NAMALWA (cell line): ENCODE measurements at places on chromosomes 3 and 15.
A peak's percentile ranks its signal among the peaks of the same experiment; 100 is the strongest.

- DNase-seq: no peak
These were observed 27.6 kb upstream of the NUDT16 start for GRCh38 chr3:131353986-131354385.

- DNase-seq: no peak
These were observed 288.5 kb upstream of the UMPS start for GRCh38 chr3:124441766-124442165.

GRCh38 chr3:127961124-127961523 is 46.1 kb downstream of the KBTBD12 start:
- DNase-seq: no peak

DNA sequence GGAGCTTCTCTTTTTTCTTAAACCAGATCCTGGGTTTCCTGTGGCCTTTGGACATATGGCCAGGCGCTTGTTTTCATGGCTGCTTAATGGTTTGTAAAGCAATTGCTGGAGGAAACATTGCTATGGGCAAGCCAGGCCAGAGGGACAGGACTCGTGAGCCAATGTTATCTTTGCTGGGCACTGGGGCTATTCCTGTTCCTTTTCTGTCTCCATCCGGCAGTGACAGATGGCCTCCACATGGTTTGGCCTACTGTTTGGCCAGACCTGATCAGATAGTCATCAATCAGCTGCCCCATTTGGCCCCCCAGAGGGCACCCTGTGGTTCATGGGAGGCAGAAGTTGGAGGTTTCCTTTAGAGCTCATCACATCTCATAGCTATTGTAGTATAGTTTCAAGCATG is 326.1 kb upstream of the ROPN1 start:
- no peak for DNase-seq

DNA sequence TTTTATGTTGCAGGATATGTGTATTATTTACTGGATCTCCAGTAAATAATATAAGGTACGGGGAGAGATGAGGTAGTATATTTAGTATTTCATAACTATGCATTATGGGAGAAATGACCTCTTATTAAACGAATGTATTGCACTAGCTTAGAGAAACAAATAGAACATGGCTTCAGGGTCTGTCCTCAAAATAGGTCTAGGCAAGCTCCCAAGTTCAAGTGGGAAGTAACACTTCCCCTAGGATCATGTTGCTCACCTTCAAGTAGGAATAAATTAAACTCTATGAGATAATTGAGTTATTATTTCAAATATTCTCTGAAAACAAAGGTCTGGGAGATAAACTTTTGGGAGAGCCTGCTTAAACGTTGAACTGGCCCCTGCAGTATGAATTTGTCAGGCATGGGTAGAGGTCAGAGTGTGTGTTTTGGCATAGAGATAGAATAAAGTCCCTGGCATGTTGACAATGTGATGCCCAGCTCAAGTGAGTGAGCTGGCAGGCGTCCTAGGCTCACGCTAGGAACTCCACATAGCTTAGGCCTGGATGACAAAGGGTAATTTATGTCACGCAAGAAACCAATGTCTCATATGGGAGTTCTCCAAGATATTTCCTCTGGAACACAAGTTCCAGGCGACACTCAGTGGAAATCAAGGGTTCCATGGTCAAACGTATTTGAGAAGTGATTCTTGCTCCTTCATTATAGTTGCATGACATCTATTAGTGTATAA is 236.8 kb downstream of the CACNA2D3 start:
- no peak for DNase-seq

- peak; percentile 96 for DNase-seq
These were observed 50.6 kb upstream of the AKAP13 start for GRCh38 chr15:85329561-85330422.

DNA sequence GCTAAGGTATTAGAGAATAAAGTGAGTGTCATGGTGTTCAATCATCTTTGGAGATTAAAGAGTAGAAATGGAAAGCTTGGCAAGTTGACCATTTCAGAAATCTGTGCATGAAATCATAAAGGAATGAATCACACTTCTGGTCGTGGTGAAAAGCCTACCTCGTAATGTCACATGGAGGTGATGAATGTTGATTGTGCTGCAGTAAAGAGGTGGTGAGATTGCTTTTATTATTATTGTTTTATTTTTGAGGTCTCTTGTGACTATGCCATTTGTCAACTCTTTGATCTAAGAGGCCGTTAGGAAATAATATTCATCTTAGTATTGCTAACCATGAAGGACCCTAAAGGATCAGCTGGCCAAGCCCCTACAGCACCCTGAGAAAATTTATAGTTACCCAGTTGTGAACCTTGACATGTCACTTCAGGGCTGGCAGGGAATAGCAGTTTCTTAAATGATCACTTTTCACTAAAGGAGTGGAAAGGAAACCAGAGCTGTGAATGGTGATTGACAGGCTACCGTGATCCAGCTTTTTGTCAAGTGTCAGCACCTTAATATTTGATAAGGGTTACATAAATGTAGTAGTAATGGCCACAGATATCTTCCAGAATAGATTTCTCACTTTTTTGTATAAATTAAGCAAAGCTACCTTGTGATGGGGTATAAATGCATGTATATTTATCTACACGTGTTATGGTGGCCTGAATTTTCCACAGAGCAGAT is 203.9 kb downstream of the PTPRG start:
- DNase-seq: no peak

- DNase-seq: no peak
These were observed 90.0 kb upstream of the ADPGK start for GRCh38 chr15:72873379-72874233.

GRCh38 chr3:172698631-172699030 is 12.2 kb downstream of the NCEH1 start:
- no peak for DNase-seq

- DNase-seq: no peak
These were observed 40.3 kb downstream of the SPSB4 start for GRCh38 chr3:141091426-141091825.

DNA sequence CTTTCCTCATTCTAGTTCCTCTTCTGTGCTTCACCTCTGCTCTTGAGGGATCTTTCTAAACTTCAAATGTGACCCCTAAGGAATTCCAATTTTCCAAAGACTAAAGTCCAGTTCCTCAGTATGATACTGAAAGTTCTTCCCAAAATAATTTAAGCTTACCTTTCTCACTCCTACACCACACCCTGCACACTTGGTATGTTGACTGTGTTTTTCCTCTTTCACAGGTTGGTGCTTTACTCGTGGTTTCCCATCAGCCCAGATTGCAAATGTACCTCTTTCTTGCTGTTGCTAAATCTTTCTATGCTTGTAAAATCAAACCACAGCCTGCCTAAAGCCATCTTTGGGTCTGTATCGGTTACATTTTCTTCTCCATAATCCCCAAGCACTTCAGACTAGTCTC is 30.5 kb upstream of the CLDN16 start:
- no peak for DNase-seq

- no peak for DNase-seq
These were observed 466.1 kb upstream of the CFAP20DC start for GRCh38 chr3:59515966-59516365.

GRCh38 chr15:89761009-89761831 is 10.2 kb upstream of the MESP1 start:
- no peak for DNase-seq

DNA sequence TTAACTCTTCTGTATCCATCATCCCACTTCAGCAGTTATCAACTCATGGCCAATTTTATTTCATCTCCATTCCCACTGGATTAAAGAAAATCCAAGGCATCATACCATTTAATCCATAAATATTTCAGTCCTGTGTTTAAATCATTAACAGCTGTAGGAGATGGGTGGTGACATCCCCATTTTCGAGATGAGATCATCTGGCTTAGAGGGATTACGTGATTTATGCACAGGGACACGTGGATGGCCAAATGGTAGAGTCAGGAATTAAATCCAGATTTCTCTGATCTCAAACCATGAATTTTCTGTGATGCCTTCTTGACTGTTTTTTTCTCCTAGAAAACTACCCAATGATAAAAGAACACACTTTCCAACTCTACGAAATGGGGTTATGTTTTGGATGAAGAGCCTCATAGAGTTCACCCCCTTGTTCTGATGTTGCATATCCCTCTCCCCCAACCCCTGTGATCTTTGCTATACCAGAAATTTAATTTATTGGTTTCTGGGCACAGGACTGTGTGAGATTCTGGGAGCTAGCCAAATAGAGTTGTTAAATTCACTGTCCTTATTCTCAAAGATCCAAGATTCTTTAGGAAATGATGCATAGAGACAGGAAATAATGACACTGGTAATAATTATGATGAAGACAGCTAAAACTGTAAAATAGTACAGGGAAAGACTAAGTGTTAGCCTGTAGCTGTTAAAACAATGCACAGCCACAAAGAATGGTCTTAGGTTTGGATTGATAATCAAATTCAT is 7.4 kb downstream of the ZNF589 start:
- no peak for DNase-seq

- DNase-seq: no peak
These were observed 219.9 kb downstream of the CHST2 start for GRCh38 chr3:143339451-143339850.

- DNase-seq: no peak
These were observed 173.3 kb downstream of the ALDH1A2 start for GRCh38 chr15:57892181-57892580.

GRCh38 chr15:29268706-29269484 is 727 bp downstream of the NSMCE3 start:
- peak; percentile 65 for DNase-seq

GRCh38 chr3:32493437-32494414 is 8.9 kb downstream of the CMTM6 start:
- no peak for DNase-seq

- DNase-seq: no peak
These were observed 31.6 kb upstream of the UBE2Q2 start for GRCh38 chr15:75811626-75812025.

DNA sequence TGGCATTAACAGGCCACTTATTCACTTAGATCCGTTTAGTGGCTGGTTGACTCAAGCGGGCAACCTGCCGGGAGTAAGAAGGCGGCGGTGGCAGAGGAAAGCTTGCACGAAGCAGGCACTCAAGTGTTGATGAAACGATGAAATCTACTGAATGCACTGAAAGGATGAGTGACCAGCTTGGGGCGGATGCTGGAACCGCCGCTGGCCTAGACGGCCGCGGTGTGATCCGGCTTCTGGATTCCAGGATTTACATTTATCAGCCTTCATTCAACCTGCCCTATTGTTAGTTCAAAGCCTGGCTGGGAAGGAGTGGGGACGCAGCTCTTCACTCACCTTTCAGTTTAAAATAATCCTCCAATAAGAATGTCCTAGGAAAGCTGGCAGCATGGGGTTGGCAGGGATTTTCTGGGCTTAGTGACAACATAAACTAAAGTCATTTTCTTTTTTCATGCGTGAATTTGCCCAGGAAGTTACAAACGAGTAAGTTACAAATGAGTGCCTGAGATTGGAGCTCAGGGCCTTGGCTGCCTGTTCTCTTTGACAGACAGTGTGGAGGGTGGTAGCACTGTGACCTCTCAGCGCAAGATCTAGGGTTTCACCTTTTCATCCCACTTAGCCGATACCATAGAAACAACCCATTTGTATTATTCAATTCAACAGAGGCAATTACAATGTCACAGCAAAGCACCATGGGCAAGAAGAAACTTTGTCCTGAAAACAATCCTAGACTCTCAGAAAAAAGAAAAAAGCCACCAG is 1.1 kb upstream of the PLCH1 start:
- no peak for DNase-seq

- DNase-seq: no peak
These were observed 86.4 kb downstream of the SYNPR start for GRCh38 chr3:63364495-63364894.

- no peak for DNase-seq
These were observed 38.8 kb downstream of the TRAK1 start for GRCh38 chr3:42130007-42130328.

- no peak for DNase-seq
These were observed 122.3 kb upstream of the PRR20G start for GRCh38 chr3:127410137-127410488.

GRCh38 chr3:180402471-180403073 is 199.4 kb upstream of the TTC14 start:
- no peak for DNase-seq

DNA sequence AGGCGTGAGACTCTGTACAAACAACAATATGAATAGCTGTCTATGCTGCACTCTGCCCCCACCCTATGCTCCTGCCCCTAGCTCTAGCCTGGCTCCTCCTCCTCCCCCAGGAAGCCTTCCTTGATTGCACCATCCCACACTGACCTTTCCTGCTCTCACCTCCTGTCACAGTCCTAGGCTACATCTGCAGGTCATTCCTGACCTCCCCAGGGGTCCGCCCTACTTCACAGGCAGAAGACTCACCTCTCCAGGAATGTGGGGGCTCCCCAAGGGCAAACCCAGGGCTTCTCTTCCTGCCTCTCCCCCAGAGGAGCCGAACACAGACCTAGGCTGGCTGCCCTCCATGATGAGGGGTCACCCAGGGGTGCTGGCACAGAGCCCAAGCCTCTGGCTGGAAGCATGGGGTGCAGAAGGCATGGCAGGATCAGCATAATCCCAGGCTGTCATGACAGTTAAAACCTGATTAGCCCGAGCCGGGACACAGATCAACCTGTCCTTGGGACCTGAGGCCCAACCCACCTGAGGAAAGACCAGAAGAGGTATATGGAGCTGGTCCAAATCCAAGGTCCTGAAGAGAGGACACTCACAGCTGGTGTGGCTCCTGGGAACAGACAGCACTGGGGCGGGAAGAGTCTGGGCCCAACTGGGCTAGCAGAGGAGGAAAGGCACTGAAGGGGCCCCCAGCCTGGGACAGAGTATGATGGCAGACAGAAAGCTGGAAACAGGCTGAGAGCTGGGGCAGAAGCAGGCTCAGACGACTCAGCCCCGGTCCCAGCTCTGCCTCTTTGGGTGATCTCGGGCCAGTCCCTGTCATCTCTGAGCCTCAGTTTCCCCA is 5.9 kb downstream of the SEMA7A start:
- DNase-seq: no peak

GRCh38 chr3:124034844-124035152 is 42.9 kb upstream of the ROPN1 start:
- DNase-seq: no peak

- DNase-seq: peak; percentile 2
These were observed 65.7 kb upstream of the FRMD4B start for GRCh38 chr3:69451594-69451993.

DNA sequence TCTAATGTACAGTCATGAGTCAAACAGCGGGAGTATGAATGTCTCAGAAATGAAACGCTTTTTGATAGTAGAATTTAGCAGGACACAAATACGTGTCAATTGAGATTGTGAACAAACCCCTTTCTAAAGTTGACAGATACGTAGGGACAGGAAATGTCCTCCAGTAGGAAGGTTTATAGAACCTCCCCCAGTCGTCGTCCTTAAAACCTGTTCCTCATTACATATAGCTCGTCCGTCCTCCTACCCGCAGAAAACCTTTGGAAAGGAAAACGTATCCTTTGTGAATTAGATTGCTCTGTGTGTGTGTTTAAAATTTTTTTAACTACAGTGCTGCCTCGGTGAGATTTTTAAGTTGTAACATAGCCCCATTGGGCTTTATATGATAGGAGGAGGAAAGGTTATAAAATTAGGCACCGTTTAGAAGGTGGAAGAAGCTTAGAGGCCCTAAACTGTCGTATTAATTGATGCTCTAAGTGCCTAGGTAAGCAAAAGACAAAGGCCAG is 4.1 kb downstream of the UBE2E1 start:
- DNase-seq: peak; percentile 38
